ENCODE measurements at places on chromosomes 7 and 10.

DNA sequence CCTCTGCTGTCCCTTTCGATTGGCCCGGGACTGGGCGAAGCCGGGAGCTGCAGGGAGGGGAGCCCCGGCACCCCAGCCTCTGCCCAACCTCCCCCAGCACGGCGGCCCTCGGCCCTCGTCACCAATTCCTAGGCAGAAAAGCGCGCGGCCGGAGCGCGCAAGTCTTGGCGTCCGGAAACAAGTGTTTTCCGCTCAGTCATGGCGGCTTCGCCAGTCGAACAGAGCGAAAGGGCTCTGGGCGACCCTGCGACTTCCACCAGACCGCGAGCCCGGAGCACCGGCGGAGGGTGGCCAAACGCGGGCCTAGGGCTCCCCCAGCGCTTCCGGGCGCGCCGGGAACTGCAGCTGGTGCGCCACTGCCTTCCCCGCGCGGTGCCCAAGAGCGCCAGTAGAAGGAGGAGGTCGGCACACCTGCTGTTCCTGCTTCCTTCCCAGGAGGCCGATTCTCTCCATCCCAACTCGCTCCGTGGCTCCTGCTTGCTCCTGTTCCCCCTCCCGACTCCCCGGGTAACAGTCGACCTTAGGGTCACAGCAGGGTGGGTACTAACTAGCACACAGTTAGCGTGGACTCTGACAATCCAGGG, 729.9 kb downstream of the ZWINT start:
- DNase-seq: peak; percentile 29

DNA sequence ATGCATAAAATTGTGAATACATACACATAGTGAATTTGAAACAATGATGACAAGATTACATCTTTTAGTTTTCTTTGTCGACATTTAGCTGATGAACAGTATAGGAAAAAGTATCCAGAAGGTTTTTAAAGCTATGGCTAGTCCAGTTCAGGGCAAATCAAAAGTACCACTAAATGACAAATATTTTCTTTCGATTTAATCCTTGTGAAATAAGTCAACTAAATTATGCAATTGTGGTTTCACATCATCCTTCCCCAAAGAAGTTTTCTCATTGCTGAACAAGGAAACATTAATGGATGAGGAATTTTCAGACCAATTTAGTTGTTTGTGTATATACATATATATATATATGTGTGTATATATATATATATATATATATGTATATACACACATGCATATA, 774.0 kb downstream of the DNAJB9 start:
- DNase-seq: peak; percentile 7

DNA sequence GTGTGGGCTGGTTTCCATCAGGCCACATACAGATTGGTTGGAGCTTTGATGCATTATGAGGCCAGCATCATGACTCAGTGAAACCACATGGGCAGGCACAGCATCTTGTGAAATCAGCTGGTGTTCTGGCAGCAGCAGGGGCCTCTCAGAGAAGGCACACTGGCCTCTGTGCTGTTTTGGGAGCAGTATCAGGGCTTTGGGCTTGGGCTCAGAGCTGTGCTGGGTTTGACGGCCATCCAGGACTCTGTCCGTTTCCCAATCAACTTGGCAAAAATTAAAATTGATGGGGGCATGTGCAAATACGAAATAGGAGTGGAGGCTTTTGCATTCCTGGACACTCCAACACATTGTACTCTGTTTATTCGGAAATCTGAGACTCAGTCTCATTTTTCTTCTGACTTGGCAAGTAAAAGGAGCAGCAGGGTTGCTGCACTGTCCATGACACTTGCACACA, 190.9 kb downstream of the BMPER start:
- DNase-seq: no peak

DNA sequence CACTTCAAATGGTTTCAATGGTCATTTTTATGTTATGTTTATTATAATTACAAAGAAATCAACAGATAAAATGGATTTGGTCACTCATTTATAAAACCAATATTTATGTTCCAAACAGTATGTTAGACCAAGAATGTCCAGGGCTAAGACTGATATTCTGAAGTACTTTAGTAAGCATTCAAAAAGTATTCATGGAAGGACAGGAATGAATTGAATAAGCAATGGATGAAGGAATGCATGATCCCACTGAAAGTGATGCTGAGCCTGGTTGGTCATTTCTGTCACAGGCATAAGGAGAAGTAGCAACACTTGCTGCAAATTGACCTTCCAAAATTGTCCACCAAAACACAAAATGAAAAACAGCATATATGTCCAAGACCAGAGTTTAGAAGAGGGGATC, 189.0 kb upstream of the CELF2 start:
- no peak for DNase-seq

- no peak for DNase-seq
Measured at GRCh38 chr10:113992471-113993011, 51.1 kb upstream of the ADRB1 start.

- DNase-seq: no peak
Measured at GRCh38 chr7:108268200-108268820, 138.1 kb upstream of the LAMB4 start.

DNA sequence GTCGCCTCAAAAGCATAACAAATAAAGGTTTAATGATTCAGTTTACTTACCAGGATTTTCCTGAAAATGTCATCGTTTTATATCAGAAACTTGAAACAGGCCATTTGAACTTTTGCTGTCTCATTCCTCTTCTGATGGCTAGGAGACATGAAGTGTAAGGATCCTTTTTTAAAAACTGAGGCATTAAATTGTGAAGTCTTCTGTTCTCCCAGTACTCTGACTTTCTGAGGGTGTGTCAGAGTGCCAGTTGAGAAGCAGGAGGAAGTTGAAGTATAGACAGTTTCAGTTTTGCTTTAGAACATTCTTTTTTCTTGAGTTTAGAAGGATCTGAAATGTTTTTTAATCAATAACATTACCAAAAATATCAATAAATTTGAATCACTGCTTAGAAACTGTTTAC, at the start of gene SAMD9L:
Gene SAMD9L, minus strand, starts transcription at position 242 of the 400 bp plus-strand sequence. CDS start 12,414 bp downstream, outside the sequence.
- peak; percentile 53 for DNase-seq

- DNase-seq: no peak
Measured at GRCh38 chr7:43694399-43694748, 34.9 kb downstream of the COA1 start.

- no peak for DNase-seq
Measured at GRCh38 chr7:5574770-5575269, 151.2 kb upstream of the TNRC18 start.

DNA sequence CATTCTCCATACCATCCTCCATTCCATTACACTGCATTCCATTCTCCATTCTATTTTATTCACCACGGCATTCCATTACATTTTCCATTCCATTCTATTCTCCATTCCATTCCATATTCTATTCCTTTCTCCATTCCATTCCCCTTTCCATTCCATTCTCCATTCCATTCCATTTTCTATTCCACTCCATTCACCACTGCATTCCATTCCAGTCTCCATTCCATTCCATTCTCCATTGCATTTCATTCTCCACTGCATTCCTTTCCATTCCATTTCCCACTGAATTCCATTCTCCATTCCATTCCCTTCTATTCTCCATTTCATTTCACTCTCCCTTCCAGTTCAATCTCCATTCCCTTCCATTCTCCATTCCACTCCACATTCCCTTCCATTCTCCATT, 79.6 kb downstream of the NSUN6 start:
- DNase-seq: no peak

DNA sequence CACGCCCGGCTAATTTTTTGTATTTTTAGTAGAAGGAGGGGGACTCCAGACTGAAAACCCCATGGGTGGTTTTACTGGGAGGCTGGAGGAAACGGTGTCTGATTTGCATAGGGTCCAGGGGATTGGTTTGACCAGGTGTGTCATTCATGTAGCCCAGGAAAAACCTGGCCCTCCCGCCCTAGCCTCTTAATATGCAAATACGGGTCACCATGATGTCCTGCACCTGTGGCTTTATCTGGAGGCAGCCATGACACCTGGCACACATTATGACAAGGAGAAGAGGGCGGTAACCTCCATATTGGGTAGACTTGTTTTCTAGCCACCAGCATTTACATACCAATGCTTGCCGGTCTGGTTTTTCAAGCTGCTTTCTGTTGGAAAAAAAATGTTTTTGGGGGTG, 68.0 kb downstream of the TRIL start:
- DNase-seq: no peak

GRCh38 chr7:142371586-142372377, 113.9 kb upstream of the PRSS58 start:
- DNase-seq: no peak

DNA sequence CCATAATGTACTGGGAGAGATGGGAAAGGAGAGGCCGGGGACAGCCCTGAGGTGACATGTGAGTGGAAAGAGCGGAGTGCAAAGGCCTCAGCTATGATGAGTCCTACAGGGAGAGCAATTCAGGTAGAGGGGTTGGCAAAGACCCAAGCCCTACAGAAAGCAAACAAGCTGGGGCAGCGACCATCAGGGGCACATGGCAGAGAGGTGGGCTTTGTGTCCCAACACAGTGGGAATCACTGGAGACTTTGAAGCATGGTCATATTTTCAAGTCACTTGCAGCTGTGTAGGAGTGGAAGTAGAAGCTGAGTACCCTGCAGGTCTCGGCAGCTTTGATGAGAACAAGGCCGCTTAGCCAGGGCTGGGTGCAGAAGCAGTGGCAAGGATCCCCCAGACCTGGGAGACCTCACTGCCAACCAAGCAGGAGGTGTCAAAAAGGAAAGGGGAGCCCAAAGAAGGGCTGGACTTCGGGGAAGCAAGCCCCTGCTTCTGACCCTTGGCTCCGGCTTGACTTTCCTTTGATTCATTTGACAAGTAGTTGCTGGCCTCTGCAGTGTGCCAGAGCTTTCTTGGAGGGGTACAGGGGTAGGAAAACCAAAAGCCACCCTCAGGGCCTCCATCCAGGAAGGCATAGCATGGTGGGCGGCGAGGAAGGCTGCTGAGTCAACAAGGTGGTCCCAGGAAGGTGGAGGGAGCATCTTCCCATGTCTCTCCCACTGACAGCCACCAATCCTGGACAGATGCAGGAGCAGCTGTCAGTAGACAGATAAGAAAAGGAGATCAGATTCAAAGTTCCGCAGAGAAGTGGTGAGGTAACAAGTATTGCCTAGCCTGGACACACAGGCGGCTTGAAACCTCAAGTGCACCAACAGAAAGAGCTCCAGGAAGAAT, 1.9 kb upstream of the PGAM2 start:
- DNase-seq: no peak

DNA sequence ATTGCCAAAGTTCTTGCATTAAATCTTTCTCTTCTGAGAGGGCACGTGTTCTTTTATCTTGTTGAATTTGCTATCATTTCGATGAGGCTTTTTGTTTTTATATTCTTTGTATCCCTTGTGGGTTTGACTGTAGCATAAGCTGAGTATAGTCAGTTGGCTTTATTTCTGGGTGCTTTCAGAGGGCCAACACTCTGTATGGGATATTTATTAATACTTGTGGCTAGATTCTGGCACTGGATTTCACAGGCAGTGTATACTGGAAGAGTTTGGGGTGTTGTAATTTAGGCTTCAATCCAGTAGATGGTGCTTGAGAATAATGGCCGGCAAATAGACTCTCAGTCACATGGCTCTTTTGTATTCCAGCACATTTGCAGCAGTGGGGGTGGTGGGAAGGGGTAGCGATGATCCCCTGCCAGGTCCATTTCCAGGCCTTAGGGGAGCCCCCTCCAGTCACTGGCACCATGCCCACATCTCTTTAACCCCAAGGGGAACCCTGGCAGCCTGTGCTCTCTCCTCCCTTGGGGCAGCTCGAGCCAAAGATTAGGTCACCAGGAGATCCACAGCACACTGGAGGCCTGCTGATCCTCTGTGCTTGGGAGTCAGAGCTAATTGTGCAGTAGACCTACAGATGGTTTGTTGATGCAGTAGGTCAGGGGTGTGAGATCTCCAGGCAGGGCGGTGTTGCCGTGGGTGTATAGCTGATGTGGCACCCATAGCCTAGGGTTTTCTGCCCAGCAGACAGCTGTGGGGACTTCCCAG, 81.8 kb downstream of the PTPN20 start:
- peak; percentile 66 for DNase-seq

DNA sequence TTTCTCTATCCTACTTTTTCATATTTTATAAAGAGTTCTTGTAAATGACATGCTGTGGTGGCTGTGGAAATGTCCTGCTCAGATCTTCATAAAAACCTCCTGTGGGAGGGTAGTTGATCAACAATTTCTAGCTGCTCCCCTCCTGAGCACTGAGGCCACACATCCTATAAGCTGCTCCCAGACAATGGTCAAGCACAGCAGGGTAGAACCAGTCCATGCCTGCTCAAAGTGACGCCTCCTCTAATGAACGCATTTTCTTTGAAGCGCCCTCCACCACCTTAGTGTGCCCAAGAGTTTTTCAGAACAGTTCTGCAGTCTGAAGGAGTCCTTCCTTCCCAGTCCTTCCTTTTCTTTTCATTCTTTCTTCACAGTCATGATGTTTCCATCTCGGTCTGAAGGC, 298.6 kb upstream of the CACNA2D1 start:
- DNase-seq: no peak

DNA sequence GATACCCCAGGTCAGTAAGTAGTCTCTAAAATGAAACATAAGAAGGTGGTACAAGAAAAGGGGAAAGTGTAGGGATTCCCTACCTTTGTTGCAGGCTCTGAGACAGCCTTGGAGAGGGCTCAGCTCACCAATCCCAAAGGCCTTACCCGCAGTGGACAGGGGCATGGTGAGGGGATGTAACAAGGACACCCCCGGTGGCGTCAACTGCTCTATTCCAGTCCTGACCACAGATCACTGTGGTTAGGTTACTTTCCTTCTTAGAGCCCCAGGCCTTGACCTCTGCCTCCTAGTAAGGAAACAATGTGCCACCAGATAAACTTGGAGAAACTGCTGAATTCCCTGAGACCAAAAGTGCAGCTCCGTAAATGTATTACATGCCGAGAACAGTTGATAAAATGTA, 17.5 kb downstream of the PLXNA4 start:
- no peak for DNase-seq

DNA sequence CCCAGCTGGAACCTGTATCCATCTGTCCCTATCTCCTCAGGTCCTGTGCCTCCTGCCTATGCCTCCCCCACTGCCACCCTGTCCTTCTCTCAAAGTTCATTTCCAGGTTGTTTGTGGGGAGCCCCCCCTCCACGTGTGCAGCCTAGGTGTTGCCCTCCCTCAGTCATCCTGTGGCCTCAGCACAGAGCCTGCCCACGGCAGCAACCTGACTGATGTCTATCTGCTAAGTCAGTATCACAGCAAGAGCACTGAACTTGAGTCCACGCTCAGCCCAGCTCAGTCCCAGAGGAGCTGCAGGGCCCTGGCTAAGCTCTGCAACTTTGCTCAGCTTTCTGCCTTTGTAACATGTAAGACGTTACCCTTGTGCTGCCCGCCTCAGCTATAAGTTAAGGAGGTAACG, 28.7 kb downstream of the FAM53B start:
- DNase-seq: no peak

DNA sequence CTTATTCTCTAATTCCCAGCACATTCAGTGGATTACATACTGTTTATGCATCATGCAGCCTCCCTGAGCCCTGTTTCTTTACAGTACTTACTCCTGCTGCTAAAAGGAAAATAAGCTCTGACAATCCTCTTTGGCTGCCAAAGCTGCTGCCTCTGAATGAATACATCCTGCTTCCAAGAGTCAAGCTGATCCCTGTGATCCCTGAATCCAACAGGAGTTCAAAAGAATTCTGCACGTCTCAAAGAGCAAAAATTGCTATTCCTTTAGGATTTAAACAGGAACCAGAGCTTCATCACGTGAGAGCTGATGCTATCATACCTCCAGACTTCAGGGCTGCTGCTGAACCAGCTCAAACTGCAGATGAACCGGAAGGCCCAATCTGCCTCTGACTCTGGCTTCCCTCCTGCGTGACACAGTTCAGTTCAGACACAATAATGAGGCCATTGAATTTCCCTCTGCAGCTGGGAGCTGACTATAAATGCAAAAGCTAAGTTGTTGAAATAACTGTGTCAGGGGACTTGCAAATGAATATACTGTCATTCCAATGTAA, 851.0 kb upstream of the PHF14 start:
- DNase-seq: no peak
